AG09309 (cell line): ENCODE measurements at places on chromosomes 2 and 18.

DNA sequence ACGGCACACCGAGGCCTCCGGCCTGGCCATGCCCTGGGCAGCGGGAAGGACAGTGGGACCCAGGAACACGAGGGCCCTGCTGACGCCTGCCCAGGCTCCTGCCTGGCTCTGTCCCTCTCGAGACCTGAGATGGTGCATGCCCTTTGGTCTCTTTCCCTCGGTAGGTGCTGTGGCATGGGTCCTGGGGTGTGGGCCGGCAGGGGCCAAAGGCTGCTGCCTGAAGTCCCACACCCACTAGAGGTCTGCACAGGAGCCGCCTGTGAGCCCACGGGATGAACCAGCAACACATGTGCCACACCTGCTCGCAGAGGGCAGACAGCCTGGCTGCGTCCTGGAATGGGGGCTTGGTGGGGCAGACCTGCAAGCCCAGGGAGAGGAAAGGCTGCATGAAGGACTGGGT lies 73.3 kb downstream of the NDUFA10 start:
- DNase-seq = no peak

GRCh38 chr2:240573516-240574385 lies 5.5 kb downstream of the RNPEPL1 start:
- no peak for DNase-seq

DNA sequence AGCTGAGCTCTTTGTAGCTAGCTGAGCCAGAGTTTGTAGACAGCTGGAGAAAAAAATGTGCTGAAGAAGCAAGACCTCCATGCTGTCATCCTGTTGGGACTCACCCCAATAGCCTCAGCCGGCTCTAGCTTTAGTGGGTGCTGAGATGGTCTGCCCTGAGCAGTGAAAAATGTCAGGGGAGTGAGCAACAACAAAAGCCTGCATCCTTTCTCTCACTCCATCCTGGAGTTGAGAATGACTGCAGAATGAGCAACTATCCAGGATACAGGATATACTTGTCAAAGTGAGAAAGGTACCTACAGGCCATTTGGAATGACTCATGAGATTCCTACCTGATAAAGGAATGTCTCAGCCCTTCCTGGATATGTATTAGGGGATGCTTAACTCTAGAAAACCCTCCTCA lies 146.1 kb upstream of the DLX2 start:
- no peak for DNase-seq

- DNase-seq = no peak
These were observed 682 bp upstream of the LNPK start for GRCh38 chr2:176002688-176003210.

- DNase-seq = no peak
These were observed 16.9 kb downstream of the KLHL41 start for GRCh38 chr2:169526451-169526850.

- no peak for DNase-seq
These were observed 1452.1 kb downstream of the SUCLG1 start for GRCh38 chr2:83006961-83007360.
